ENCODE measurements at places on chromosomes 2 and 18. TPM values are rescaled to one million over a fixed set of nuclear protein-coding genes. Genes with fewer than 3 reads are reported as not detected.

EFHD1 gene
- total RNA-seq = 11.4 TPM

ITPRIPL1 gene
- total RNA-seq = 1.5 TPM

XDH gene
- total RNA-seq = not detected

CHRND gene
- total RNA-seq = not detected

- H3K4me1 ChIP-seq = peaks cover 14% of the 10 kb centered on the region
- H3K4me3 ChIP-seq = no peak overlapping the region
- no peaks in the 10 kb centered on the region for H3K36me3 ChIP-seq
- H3K27ac ChIP-seq = no peak overlapping the region
- no peak for DNase-seq
- H3K27me3 ChIP-seq = no peaks in the 10 kb centered on the region
These were observed 79.1 kb downstream of the MOGAT1 start for GRCh38 chr2:222750533-222750932.

- no peak for DNase-seq
- H3K4me1 ChIP-seq = peaks cover 6% of the 10 kb centered on the region
- H3K36me3 ChIP-seq = no peaks in the 10 kb centered on the region
- H3K27me3 ChIP-seq = no peaks in the 10 kb centered on the region
- no peak overlapping the region for H3K4me3 ChIP-seq
These were observed 77.2 kb downstream of the NEURL3 start for GRCh38 chr2:96427917-96428316.

- DNase-seq = no peak
- no peaks in the 10 kb centered on the region for H3K27me3 ChIP-seq
- H3K36me3 ChIP-seq = peaks cover 5% of the 10 kb centered on the region
These were observed 78.5 kb downstream of the CLIP4 start for GRCh38 chr2:29193681-29194080.

DNA sequence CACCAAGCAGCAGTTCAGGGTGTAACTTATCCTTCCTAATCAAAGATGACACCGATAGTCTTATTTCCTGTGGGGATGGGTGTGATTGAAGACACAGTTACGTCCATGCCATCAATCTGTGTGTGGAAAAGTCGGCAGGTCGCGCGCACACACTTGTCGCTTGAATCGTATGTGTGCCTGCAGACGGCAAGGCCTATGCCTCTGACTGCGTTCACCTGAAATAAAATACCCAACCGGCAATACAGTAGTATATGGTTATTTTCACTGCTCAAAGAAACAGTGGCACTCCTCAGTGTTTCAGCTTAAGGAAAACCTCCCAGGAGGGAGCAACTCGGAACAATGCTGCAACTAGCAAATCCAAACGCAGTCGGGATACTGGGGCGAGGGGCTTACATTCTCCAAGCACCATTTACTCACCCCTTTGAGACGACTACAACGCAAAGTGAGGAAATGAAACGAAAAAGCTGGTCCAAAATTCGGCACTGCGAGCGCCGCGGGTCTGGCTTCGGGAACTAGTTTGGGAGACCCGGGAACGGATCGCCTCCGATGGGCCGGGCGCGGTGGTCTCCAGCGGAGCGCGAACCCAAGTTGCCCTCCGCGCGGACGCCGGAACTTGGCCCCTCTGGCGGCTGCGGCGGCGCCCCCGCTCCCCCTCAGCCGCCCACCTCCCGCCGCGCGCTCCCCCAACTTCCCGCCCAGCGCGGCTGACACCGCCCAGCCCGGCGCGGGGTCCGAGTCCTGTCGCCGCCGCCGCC lies 675 bp downstream of the PRKD3 start:
- no peaks in the 10 kb centered on the region for H3K4me1 ChIP-seq
- no peaks in the 10 kb centered on the region for H3K27me3 ChIP-seq
